ENCODE measurements at places on chromosomes 1 and 21.

- peak; percentile 17 for DNase-seq
These were observed 15.4 kb upstream of the RNU1-4 start for GRCh38 chr1:16724718-16725438.

DNA sequence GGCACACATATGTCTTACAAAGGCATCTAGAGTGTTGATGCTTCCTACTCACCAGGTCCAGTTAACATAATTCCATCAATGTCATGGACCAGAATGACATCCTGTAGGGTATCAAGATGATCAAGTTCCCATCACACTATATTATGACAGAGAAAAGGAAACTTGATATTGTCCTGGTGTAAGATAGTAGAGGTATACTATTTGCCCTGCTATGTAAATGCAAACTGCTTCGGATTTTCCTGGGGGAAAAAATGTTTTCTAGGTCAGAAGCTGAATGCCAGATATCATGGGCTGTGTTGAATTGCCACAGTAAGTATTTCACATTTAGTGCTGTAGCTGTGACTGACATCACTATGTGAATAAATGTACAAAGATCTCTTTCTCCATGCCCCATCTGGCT, 16.2 kb upstream of the HYI start:
- no peak for DNase-seq

DNA sequence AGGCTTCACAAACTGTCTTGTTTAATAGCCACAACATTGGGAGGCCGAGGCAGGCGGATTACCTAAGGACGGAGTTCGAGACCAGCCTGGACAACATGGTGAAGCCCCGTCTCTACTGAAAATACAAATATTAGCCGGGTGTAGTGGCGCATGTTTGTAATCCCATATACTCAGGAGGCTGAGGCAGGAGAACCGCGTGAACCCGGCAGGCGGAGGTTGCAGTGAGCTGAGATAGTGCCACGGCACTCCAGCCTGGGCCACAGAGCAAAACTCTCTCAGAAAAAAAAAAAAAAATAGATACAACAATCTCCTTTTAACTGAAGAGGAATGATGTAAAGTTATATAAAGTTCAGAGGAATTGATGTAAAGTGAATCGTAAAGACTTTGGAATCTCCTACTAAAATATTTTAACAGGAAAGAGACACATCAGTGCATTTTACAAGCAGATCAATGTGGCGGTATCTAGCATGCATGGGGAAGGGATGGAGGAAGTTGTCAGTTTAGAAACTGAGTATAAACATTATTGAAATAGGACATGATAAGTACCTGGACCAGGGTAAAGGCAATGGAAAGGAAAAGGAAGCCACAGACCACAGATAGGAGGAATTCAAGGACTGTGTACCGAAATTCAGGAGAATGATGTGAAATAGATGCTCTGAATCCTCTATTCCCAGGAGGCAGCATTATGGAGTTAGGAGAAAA, 41.5 kb downstream of the PTPRC start:
- DNase-seq: no peak

DNA sequence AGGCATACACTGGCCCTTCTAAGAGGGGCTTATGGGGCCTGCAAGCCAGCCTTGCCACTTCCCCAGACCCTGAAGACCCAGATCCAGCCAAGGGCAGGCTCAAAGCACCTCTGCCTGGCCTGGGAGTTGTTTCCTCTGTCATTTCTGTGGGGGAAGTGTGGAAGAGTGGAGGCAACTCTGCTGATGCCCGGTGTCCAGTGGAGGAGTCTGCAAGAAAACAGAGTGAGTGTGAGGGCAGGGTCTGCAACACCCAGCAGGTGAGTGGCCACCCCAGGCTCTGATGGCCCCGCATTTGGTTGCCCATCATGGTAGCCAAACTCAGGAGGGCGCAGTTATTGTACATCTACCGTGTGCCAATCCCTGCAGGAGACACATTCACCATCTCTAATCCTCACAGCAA, 8.4 kb downstream of the CLEC20A start:
- no peak for DNase-seq

GRCh38 chr1:43340559-43340958, 2.9 kb downstream of the MPL start:
- DNase-seq: no peak

Measured in hepatic stellate cell (primary cell).